ENCODE measurements at places on chromosomes 7 and 10.

DNA sequence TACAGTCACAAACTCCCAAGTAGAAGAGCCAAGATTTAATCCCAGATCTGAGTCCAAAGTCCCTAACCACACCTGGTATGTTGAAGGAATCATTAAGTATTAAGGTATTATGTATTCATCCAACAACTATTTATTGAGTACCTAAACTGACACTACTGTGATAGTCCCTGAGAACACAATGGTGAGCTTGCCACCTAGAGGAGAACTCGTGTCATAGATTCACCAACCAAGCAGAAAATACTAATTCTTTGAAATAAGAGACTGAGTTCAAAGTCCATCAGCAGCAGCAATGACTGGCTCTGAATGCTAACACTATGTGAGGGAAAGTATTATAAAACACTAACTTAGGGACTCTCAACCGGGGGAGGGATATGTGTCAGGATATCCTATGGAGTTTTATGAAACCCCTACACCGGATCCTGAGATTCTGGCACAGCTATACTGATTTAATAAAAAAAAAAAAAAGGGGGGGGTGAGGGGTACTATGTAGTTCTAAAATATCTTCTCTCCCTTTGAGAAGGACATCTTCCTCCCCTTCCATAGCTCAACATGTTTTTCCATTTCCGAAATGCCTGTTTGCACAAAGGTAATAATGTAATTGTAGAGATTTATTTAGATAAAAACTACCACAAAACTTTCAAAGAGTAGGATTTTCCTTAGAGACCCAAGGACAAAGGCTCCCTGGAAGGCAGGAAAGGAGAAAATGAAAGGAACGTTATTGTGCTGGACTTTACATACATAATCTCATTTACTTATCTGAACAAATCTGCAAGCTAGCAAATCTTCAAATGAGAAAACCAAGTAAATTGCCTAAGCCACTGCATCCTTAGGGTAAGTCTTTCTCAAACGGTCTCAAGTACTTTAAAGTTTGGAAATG, 1.6 kb downstream of the NCOA4 start:
- DNase-seq = no peak

GRCh38 chr7:154371424-154371823, 319.2 kb downstream of the DPP6 start:
- no peak for DNase-seq

GRCh38 chr7:128903621-128904361, 6.7 kb downstream of the KCP start:
- no peak for DNase-seq

GRCh38 chr10:128069351-128070051, 56.7 kb downstream of the MKI67 start:
- peak; percentile 46 for DNase-seq

- no peak for DNase-seq
Observed at GRCh38 chr10:113381981-113382509, 170.8 kb upstream of the HABP2 start.

DNA sequence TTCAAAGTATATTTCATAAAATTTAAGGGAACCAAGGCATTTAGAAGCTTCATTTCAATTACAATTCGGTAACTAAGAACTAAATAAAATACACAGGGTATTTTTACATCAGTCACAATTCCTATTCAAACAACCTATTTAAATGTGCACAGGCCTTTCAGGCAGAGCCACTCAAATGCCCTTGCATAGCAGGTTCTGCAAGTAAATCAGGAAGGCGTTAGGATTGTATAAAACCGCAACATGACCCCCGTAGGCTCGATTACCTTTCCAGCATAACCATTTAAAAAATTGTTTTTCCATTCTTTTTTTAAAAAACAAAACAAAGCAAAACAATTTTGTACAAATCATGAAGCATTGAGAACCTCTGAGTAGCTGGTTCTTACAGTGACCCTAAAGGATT, 289.9 kb upstream of the SP8 start:
- no peak for DNase-seq

Measured in stimulated activated CD8-positive, alpha-beta memory T cell treated with anti-CD3 and anti-CD28 coated beads, Interleukin-15, amount 100 ng/mL, for 4 hours (primary cell).